Stimulated activated CD8-positive, alpha-beta memory T cell treated with anti-CD3 and anti-CD28 coated beads, Interleukin-12 subunit alpha, Interleukin-12 subunit beta, amount 100 ng/mL, for 4 hours (primary cell): ENCODE measurements at places on chromosomes 4 and X.

DNA sequence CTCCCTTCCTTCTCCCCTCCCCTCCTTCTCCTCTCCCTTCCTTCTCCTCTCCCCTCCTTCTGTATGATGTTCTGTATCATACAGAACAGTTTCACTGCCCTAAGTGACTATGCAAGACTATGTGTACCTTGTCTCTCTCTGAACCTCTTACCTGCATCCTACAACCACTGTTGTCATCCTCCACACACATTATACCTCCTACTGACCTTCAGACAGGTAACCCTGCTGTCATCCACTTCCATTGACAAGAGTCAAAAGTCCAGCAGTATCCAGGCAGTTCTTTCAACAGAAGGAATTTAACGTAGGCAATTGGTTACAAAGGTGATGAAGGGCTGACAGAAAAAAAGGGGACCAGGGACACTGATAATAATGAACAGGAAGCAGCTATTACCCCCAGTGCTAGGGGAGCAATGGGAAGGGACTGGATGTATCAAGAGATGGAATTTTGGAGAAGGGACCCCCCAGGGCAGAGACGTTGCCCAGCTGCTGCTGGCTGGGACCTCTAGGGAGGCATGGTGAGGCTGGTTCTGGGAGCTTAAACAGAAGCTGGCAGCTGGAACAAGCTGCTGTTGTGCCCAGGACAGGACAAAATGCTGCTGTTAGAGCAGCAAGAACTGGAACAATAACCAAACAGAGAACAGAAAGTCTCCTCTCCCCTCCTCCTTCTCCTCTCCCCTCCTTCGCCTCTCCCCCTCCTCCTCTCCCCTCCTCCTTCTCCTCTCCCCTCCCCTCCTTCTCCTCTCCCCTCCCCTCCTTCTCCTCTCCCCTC is 84.7 kb downstream of the DCTD start:
- no peak for DNase-seq

GRCh38 chr4:58587856-58588255 is 1477.7 kb upstream of the IGFBP7 start:
- no peak for DNase-seq

DNA sequence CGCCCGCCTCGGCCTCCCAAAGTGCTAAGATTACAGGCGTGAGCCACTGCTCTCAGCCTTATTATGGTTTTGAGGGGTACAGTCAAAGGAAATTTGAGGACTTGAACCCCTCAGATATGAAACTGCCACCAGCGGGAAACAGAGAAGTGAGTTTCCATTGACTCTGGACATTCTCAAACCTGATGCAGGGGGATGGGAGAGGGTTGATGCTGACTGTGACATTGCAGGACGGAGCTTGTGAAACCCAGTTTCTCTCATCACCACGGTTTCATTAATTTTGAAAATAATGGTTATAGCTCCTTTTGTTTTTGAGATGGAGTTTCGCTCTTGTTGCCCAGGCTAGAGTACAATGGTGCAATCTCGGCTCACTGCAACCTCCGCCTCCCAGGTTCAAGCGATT is 18.2 kb upstream of the NKRF start:
- DNase-seq: no peak

DNA sequence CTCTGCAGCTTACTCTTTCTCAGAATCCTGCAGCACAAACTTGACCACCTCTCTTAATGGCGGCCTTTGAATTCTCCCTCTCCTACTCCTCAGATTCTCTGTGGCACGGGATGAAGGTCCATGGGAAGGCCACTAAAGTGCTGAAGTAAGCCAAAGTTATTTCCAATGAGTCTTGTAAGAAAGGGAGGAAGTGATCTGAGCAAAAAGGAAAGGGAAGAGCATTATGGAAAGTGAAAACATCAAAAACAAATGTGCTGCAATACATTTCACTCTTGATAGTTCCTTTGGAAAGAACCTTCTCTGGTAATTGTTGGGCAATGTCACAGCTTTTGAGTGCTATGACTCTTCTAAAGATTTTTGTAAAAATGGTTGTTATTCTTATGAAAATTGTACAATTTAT is 54.3 kb upstream of the CAMK2D start:
- no peak for DNase-seq

GRCh38 chr4:71415491-71415890 is 76.7 kb downstream of the SLC4A4 start:
- no peak for DNase-seq

- no peak for DNase-seq
These were observed 115.8 kb upstream of the INPP4B start for GRCh38 chr4:142961866-142962265.

DNA sequence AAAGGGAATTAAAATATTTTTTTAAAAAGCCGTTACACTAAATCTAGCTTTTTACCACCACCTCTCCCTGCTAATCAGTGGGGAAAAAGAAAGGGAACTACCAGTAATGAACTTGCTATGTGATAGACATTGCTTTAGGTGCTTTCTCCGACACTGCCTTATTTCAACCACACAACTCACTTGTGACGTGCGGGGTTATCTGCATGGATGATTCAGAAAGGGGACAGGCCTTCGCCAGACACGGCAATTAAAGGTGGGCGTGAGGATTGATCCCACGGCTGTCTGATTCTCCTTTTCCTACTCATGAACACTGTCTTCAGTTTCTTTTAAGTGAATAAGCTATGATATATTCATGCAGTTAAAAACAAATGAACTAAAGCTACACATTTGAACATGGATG is 882 bp upstream of the CXCR3 start:
- no peak for DNase-seq

GRCh38 chr4:4800646-4801408 is 58.6 kb upstream of the MSX1 start:
- DNase-seq: no peak

- DNase-seq: no peak
These were observed 12.2 kb upstream of the EXOSC9 start for GRCh38 chr4:121788896-121789295.

DNA sequence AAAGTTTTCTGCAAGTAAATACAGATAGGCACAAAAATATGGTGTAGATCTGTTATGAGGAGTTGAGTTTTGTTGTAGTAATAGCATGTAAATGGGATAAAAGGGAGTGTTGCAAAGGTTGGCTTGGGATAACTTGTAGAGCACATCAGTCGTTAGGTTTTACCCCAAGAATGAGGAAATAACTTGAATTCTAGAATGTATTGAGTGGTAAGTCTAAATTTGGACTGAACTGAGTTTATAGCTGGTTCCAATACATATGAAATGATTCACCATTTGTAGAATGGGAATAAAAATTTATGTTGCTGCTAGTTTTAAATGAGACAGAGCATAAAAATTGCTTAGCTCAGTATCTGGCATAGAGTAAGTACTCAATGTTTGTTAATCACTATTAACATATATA is 719.2 kb downstream of the FSTL5 start:
- DNase-seq: no peak

GRCh38 chr4:172202480-172203076 is 389.4 kb downstream of the GALNTL6 start:
- no peak for DNase-seq

DNA sequence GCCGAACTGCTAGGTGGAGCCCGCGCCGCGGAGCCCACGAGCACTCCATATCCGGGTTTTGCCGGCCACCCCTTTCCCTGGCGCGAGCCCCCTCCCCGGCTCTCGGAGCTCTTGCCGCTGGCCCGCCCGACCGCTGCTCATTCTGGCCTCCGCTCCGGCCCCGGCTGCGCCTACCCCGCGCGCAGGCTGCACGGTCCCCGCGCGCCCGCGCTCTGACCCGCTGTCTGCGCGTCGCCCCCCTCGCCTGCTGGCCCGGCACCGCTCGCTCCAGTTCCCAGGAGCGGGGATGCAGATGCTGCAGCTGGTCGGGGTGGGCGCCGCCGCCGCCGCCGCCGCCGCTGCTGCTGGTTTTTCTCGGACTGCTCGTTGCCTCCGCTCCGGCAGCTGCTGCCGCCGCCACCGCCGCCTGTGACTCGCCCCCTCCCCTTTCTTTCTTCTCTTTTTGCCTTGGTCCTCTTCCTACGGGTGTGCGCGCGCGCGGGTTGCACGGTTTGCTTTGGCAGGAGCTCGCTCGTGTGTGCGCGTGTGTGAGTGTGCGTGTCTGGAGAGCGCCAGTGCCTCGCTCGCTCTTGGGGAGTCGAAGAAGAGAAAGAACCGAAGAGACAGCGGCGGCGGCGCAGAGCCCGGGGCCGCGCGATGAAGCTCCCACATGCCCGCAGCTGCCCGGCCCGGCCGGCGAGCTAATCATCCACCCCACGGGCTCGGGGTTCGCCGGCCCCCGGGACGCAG is at the start of gene ADGRL3:
ADGRL3 (plus strand) TSS at position 140 of the 729 bp plus-strand sequence.
- DNase-seq: no peak

DNA sequence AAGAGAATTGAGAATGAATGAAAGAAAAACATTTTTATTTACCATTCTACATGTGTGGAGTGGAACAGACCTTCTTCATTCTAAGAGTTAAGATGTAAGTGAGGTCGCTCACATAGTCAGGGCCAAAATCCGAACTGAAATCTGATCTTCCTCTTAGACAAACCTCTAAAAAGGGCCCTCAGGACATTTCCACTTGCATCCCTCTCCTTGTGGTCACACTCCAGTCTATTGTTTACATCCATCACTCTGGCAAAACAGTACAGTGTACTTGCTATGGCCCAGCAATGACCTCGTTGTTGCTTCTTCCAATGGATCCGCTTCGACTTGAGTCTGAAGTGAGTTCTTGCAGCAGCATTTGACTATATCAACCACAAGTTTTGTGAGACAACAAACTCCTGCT is 54.2 kb downstream of the MOSPD2 start:
- DNase-seq: no peak

DNA sequence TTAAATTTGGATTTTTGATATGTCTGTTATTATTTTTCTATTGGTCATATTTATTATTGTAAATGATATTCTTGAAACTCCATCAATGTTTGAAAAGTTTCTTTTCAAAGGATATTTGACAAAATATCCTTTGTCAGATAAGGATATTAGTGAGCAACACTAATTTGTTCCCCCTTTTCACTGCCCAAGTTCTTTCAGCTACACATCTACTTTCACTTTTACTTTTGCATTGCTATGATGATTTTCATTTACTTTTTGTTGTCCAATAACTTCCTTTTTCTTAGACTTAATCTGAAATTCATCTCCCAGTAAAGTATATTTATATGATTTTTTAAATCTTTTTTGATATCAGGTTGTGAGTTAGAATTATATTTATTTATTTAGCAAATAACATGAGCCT is 542.3 kb upstream of the ADGRL3 start:
- no peak for DNase-seq

GRCh38 chrX:10089378-10089795 is 67.4 kb upstream of the CLCN4 start:
- DNase-seq: no peak

- DNase-seq: no peak
These were observed 68.2 kb upstream of the TMEM33 start for GRCh38 chr4:41866799-41867677.

DNA sequence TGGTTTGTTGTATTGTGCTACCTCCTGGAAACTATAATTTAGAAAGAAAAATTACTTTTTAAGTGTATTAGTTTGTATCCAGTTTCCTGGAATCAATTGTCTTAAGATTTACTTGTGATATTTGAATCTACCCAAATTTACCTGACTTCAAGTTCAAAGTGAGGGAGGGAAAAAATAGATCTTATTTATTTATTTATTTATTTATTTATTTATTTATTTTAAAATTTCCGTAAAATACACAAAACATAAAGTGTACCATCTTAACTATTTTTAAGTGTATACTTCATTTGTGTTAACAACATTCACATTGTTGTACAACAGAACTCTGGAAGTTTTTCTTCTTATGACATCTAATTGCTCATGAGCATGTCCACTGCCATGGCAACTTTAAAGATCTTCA is 356.0 kb downstream of the DACH2 start:
- DNase-seq: no peak

DNA sequence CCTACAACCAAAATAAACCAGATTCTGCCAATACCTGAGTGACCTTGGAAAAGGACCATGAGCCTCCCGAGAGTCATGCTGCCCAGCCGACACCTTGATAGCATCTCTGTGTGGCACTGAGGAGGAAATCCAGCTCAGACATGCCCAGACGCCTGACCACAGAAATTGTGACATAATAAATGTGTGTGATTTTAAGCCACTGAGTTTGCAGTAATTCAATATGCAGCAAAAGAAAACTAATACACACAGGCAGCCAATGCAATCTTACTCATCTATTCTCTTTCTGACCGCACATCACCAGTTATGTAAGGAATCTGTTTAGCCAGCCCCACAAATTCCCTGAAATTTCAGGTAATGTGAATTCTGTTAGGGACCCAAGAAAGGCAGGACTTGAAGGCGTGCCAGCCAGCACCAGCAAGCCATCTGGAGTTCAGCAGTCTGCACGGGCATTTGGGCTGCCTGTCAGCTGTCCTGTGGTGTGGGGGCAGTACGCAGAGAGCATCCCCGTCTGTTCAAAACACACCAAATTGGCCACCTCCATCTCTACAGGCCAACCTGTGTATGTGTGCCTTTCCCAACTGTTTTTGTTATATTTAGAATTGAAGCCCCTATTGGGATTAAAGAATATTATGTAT is 176.4 kb downstream of the NLGN4X start:
- DNase-seq: no peak

DNA sequence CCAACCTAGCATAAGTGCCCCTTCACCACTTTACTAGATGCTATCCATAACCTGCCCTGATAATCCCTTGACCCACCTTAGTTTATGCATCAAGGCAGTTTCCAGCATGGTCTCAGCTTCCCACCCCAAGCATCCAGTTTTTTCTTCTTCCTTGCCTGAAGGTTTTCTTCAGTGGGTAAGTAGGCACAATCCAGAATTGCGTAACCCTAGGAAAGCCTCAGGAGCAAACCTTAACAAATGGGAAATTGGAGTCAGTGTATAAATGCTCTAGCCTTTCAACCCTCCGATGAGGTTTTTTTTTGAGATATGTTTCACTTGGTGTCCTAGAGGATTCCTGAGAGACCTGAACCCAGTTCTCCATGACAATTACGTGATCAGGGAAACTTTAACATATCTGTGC is 614.0 kb upstream of the BOD1L1 start:
- no peak for DNase-seq

GRCh38 chr4:16801356-16801755 is 97.1 kb downstream of the LDB2 start:
- no peak for DNase-seq

GRCh38 chr4:173529477-173530325 is at the start of gene HAND2:
Gene HAND2 (minus strand): TSS chr4:173530229. CDS start chr4:173529289, 940 bp downstream.
- DNase-seq: no peak

GRCh38 chr4:80005863-80006262 is 67.2 kb downstream of the ANTXR2 start:
- no peak for DNase-seq

GRCh38 chr4:155009288-155009687 is 199.1 kb upstream of the NPY2R start:
- no peak for DNase-seq

GRCh38 chr4:148359769-148360168 is 82.4 kb downstream of the NR3C2 start:
- DNase-seq: no peak

DNA sequence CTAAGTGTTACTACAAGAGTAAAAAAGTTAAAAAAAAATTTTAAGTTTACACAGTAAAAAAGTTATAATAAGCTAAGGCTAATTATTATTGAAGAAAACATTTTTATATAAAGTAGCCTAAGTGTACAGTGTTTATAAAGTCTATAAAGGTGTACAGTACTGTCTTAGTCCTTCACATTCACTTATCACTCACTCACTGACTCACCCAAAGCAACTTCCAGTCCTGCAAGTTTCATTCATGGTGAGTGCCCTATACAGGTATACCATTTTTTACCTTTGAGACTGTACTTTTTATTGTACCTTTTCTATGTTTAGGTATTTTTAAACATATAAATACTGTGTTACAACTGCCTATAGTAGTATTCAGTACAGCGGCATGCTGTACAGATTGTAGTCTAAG is 74.2 kb downstream of the TMEM165 start:
- DNase-seq: no peak

GRCh38 chr4:184648054-184648312 is 1.3 kb downstream of the CASP3 start:
- no peak for DNase-seq
